SJSA1 (cell line): ENCODE measurements at places on chromosomes 1 and 21. TPM values are rescaled to one million over a fixed set of nuclear protein-coding genes. Genes with fewer than 3 reads are reported as not detected.

DNA sequence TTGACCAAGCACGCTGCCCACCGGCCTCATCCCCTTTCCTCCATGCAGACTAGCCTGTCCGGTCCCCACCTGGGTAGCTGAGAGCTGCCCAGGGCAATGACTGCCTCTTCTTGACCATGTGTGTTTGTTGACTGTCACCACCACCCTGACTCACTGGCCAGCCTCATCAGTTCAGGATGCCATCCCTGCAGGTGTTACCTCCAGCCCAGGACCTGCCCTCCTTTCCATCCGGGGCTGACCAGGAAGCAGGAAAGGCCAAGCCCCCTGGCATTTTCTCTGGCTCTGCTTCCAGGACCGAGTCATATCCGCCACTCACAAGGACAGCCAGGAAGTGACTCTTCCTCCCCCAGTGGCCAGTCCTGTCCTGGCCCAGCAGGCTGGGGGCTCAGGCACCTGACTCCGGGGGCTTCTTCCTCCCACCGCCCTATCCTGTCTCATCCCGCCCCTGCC, 17.1 kb downstream of the EPHA2 start:
- H3K4me3 ChIP-seq = no peak overlapping the region
- H3K27ac ChIP-seq = peak overlapping the region; percentile 57
- DNase-seq = peak; percentile 49
- no peaks in the 10 kb centered on the region for H3K27me3 ChIP-seq
- H3K4me1 ChIP-seq = peaks cover 51% of the 10 kb centered on the region

GRCh38 chr1:176551146-176551545, 88.2 kb downstream of the PAPPA2 start:
- no peak overlapping the region for H3K4me3 ChIP-seq
- H3K27me3 ChIP-seq = no peaks in the 10 kb centered on the region
- DNase-seq = no peak
- H3K36me3 ChIP-seq = no peaks in the 10 kb centered on the region
- no peak overlapping the region for H3K27ac ChIP-seq

GRCh38 chr1:109113590-109114341, at the start of gene ELAPOR1:
ELAPOR1 (plus strand) TSS chr1:109114115; CDS start chr1:109114184, 69 bp downstream.
- H3K27me3 ChIP-seq = peaks cover 6% of the 10 kb centered on the region; the same call in 1 of the 2 replicates
- no peak within 1 kb of the TSS for H3K27ac ChIP-seq
- H3K36me3 ChIP-seq = no peaks in the 10 kb centered on the region
- H3K4me3 ChIP-seq = no peak within 1 kb of the TSS

AADACL3 gene
- total RNA-seq = not detected in 2 replicates

RNF186 gene
- not detected in 2 replicates for total RNA-seq

RGS1 gene
- not detected in 2 replicates for total RNA-seq
